ENCODE measurements at places on chromosomes 13 and 19.
A peak's percentile ranks its signal among the peaks of the same experiment; 100 is the strongest.

DNA sequence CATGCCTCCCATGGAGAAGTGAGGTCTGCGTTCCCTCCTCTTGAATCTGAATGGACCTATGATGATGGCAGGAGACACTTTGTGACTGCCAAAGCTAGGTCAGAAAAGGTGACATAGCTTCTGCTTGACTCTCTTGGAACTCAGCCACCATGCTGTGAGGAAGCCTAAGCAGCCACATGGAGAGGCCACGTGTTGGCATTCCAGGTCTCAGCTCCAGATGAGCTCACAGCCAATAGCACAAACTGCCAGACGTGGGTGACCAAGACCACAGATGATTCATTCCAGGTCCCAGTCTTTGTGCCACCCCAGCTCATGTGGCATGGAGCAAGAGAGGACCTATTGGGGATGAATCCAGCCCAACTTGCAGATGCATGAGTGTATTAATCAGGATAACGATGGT lies 8.7 kb upstream of the GGACT start:
- DNase-seq = no peak

DNA sequence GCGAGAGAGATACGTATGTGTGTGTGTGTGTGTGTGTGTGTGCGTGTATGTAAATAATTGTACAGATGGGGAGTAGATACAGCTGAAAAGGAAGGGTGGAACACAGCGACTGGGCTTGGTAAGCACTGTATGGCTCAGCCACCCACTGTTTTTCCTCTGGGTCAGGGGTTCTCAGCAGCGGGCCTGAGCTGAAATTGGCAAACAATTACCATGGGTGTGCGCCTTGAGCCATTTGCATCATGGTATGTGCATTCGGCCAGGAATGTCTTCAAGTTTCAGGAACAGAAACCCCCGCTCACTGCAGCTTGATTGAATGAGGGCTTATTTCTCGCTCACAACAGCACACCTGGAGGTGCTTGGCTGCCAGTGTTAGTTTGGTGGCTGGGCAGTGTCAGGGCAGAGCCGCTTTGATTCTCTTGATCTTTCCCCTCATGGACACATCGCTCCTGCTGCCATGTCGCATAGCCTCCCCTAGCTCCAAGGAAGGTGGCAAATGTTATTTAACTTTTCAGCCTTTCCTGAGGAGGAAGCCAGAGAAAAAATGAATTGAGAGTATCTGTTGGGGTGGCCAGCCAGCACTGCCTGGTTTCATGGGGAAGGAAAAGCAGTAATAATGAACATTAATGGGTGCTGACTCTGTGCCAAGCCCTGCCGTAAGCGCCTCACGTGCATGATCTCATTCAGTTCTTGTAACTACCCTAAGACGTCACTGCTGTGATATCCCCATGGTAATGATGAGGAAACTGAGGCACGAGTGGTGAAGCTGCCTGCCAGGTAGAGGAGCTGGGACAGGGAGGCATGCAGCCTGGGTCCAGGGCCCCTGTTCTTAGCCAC lies 126.9 kb downstream of the SIPA1L3 start:
- no peak for DNase-seq

GRCh38 chr19:34365463-34366401 lies 736 bp downstream of the GPI start:
- DNase-seq = no peak

GRCh38 chr19:4007836-4008539 lies 452 bp downstream of the PIAS4 start:
- DNase-seq = no peak

DNA sequence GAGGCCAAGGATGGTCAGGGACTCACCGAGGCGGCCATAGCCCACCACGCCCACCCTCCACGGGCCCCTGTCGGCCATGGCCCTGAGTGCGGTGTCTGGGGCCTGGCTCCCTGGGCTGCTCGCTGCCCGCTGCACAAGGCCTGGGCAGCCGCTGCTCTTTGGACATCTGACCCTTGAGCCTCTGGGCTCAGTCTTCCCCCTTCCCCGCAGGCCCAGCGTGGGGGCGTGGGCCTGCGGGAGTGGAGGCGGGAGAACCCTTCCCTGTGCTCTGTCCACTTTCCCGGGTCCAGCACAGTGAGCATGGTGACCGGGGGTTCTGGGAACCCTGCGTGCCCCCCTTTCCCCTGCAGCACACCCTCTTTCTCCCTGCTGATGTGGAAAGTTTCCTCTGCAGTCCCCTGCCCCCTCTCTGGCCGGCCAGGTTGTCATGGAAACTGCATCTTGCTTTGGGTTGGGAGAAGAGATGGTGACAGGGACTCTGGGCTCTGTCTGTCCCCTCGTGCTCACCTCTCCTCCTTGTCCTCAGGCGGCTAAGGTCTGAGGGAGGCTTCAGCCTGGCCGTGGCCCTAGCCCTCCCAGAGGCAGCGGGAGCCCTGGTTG lies at the start of gene ASPDH:
TSS of gene ASPDH (minus strand) at position 168 of the 600 bp plus-strand sequence. CDS start at position 78, 90 bp downstream.
- no peak for DNase-seq

DNA sequence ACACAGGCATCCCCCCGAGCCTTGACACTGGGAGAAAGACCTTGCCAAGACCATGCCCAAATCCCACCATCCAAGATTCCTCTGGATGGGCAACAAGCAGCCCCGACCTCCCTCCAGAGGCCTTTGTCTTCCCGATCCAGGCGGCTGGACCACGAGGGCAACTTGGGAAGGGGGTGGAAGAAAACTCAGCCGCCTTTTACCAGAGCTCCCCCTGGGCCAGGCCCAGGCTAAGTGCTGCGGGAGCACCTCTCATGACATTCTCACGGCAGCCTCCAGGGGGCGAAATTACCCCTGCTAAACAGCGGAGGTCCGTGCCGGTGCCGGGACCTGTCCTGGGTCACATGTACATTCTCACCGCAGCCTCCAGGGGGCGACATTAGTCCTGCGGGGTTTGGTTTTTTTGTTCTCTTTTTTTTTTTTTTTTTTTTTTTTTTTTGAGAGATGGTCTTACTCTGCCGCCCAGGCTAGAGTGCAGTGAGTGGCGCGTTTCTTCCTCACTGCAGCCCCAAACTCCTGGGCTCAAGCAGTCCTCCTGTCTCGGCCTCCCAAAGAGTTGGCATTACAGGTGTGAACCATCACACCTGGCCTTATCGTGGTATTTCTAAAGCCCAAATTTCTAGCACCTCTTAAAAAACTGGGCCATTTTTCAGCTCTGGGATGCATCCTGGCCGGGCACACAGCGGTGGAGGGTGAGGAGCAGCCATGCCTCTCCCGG lies 2.1 kb upstream of the RSPH6A start:
- peak; percentile 95 for DNase-seq

DNA sequence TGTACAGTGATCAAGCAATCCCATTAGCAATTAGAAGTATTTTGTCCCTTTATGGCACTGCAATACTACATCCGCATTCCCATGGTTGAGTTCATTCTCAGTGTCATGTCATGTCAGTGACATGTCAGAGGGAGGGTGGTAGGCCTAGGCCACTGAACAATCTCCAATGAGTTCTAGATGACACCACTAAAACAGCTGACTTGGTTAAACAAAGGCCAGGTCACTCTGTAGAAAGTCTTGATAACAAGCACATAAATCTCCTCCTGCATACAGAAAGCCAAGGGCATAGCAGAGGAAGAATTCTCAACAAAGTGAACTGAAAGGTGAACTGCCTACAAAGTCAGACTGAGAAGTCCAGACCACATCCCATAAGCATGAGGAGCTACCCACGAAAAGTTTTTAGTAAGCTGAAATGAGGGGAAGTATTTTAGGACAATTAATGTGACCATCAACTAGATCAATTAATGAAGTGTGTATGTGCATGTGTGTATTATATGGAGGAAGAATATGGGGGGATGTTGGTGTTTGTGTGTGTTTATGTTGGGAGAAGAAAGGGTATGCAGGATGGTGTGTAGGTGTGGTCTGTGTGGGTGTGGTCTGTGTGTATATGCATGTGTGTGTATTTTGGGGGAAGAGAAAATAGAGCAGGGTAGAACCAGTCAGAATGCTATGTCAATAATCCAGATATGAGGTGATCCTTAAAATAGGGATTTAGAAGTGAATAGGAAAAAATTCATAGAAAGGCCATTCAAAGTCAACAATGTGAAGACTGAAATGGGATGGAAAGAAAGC lies 67.7 kb downstream of the TBC1D4 start:
- DNase-seq = no peak

DNA sequence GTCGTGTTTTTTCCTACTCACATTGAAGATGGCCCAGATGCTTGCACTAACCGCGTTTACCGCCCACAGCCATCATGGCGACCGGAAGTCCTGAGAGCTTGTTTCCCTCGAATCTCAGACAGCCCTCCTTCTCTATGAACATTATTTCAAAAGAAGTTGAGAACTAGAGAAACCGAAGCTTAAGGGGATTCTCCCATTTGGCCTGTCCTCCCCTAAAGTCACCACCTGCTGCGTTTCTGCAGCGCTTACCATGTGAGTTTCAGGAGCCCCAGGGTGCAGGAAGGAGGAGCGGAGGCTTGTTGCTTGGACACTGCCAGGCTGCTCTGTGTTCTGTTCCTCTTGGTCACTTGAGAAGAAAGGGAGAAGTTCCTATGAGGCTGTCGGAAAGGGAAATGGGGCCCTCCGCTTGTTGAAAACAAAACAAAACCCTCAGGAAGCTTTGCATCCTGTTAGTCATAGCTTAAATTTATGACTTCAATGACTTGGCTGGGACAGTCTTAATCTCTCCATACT lies 6.2 kb downstream of the CARD8 start:
- peak; percentile 81 for DNase-seq

DNA sequence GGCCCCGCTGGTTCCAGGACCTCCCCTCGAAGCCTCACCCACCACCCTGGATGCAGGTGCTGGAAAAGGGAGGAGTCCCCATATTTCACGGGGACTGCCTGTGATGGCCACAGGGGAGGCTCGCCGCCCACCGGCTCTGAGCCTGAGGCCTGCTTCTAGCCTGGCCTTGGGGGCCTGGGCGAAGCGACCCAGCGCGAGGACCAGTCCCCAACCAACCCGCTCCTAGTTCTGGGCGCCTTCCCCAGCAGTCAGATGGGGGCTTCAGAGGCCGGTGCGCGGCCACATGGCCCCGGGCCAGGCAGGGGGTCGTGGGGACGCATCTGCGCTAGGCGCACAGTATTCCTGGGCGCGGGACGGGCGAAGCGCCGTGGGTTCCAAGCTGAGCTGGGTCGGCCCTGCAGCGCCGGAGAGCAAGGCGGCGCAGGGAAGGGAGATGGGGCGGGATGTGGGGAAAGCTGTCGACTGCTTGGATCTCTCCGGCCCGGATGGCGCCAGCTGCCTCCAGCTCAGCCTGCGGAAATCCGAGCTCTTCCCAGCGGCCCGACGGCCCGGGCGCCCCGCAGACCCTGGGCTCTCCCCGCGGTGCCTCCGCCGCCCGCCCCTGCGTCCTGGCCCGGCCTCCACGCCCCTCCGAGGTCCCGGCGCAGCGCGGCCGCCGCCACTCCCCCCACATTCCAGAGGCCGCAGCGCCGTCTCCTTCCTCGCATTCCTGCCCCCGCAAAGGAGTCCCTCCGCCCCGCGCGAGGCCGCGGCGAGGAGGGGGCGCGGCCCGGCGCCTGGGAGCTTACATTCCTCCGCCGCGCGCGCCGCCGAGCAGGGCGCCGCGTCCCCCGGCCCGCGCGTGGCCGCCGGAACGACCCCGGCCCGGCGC lies at the start of gene WTIP:
TSS of gene WTIP (plus strand) at position 788 of the 871 bp plus-strand sequence. CDS start 217 bp downstream, outside the sequence.
- no peak for DNase-seq

DNA sequence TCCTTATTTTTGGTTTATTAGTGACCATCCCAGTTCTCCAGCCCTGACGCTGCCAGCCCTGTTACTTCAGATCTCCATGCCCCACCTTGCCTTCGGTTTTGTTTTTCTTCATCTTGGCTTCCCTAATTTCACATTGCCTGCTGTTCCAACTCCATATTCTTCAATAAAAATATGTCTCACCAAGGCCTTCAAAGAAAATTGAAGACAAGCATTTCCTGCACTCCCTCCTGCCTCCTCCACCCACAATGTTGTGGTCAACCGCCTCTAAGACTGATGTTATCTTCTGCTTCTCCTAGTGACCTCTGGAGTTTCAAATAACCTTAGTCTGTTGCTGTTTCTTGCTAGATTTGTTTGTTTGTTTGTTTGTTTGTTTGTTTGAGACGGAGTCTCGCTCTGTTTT lies 14.6 kb downstream of the PLD3 start:
- no peak for DNase-seq

Data from CD4-positive, alpha-beta T cell treated with Interferon alpha-2 for 1 hour (primary cell).